ENCODE measurements at places on chromosomes 7 and 10.

DNA sequence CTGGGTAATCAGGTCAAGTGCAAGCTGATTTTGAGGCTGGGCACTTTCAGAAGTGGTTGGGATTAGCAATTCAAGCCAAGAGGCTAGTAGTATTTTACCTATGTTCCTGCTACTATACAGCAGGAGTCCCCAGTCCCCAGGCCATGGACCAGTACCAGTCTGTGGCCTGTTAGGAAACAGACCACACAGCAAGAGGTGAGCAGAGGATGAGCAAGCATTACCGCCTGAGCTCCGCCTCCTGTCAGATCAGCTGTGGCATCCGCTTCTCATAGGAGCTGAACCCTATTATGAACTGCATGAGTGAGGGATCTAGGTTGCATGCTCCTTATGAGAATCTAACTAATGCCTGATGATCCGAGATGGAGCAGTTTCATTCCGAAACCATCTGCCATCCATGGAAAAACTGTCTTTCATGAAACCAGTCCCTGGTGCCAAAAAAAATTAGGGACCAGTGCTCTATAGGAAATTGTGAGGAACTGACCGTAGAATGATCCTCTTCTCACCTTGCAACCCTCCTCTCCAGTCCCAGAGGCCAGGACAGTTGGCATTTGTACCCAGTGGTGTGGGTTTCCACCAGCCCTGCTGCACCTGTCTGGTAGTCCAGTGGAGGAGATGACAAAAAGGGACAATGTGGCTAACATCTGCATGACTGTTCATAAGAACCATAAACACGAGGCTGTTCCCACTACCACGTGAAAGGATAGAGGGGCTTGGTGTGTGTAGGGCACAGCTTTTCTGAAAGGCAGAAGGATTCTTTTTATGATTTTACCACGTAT is 172.5 kb downstream of the KIAA1217 start:
- no peak for DNase-seq

- no peak for DNase-seq
These were observed 83.6 kb upstream of the TMEM106B start for GRCh38 chr7:12127455-12127854.

DNA sequence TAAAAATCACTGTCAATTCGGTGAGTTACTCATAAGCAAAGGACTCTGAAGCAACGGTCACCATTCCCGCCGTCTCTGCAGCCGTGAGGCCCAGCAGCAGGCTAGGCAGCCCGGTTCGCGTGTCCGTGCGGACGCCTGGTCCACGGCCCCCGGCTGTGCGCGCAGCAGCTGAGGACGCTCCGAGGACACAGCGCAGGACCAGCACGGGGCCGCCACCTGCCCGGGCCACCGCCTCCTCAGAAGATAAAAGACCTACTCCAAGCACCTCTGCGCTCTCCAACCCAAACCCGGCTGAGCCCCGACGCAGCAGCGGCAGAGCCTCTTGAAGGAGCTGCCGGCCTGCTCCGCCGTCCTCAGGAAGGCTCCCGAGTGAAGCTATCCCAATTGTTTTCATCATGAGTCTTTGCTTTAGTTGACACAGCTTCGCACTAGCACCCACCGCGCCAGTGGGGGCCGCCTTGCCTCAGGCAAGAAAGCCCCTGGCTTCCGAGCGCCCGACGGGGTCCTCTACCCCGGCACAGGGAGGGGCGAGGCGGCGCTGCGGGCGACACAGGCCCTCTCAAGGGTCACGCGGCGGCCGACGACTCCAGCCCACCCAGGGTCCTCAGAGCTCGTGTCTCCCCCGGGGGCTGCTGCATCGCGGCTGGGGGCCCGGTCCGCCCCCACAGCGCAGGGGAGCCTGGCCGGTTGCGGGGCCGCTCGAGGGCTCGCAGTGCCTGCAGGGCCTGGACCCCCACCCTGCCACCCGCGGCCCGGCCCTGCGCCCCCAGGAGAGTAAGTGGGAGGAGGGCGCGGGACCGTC is 16.9 kb upstream of the GPR146 start:
- peak; percentile 45 for DNase-seq

- DNase-seq, result no peak
These were observed 71.6 kb upstream of the CAMK2B start for GRCh38 chr7:44396931-44397545.

DNA sequence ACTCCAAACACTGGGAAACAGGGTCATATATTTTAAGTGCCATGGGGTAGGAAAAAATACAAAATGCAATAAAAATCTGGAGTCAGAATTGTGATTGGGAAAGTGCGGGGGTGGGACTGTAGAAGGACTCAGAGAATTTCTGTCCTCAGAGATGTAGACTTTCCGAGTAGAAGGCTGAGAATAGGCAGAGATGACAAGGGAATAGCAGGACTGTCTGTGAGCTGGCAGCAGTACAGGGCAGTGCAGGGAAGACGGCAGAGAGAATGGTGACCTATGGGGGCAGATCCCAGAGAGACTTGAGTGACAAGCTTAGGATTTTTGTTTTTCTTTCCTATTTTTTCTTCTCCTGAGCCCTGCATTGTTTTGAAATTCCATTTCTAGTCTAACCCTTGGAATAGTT is 127.6 kb downstream of the SLC16A9 start:
- DNase-seq, result no peak

GRCh38 chr7:84194484-84195271 is at the start of gene SEMA3A:
SEMA3A (minus strand) TSS chr7:84194789; CDS start chr7:84194586, 203 bp downstream.
- DNase-seq, result no peak

DNA sequence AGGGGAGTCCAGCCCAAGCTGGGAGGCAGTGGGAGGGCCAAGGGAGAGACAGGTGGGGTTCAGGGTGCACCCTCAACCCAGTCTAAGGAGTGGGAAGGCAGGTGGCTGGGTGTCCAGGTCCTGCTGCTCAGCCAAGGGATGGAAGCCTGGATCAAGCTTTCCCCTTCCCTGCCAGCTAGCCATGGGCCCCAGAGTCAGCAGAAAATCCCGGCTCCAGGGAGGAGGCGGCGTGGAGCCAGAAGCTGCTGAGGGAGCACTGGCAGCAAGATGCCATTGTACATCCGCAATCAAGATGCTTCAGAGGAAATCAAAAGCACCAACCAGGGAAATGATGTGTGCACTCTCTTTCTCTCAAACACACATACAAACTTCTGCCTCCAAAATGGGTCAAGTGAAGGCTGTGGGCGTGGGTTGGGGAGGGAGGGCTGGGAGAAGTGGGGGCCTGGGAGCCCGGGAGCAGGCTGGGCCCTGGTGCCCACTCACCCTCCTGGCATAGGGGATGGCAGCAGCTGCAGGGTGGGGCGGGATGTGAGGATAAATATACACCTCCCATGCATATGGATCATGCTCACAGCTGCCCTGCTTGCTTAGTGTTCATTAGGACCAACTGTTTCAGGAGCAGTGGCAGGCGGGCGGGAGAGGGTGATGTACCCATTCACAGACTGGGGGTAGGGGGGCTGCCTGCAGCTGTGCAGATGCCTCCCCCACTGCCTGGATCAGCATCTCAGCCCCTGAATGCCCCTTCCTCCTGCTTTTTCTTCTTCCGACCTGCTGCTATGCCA is 24.2 kb downstream of the TRIM8 start:
- DNase-seq, result no peak

GRCh38 chr7:50502947-50503346 is 52.8 kb upstream of the FIGNL1 start:
- DNase-seq, result no peak

GRCh38 chr10:10818082-10818481 is 199.6 kb upstream of the CELF2 start:
- no peak for DNase-seq

DNA sequence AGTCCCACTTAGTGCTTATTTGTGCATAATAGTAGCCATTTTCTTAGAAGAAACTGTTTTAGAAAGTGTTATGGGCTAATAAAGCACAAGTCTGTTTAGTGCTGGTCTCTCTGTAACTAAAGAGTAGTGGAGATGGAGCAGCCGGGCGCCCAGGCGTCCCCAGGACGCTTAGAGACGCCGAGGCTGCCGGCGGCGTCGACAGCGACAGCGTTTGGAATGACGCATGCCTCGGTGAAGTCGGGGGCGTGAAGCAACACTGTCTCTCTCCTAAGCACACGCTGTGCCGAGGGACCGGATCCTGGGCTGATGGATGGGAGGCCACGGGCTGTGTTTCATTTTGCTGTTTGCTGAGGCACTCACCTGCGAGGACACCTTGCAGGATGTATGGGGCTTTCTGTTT is 588.6 kb upstream of the FOXK1 start:
- no peak for DNase-seq

DNA sequence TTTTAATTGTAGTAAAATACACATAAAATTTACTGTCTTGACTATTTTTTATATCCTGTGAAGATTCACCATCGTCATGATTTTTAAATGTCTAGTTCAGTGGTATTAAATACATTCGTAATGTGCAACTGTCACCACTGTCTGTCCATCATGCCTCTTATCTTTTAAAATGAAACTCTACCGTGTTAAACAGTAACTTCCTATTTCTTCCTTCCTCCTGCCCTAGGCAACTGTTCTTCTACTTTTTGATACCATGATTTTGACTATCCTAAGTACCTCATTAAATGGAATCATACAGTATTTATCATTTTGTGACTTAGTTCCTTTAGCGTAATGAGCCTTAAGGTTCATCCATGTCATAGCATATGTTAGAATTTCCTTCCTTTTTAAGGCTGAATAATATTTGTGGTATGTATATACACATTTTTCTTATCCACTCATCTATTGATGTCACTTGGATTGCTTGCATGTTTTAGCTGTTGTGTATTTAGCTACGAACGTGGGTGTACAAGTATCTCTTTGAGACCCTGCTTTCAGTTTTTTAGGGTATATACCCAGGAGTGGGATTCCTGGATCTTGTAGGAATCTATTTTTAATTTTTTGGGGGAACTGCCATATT is 13.5 kb downstream of the SLK start:
- no peak for DNase-seq

- peak; percentile 80 for DNase-seq
These were observed 707 bp upstream of the C1GALT1 start for GRCh38 chr7:7181519-7182155.

DNA sequence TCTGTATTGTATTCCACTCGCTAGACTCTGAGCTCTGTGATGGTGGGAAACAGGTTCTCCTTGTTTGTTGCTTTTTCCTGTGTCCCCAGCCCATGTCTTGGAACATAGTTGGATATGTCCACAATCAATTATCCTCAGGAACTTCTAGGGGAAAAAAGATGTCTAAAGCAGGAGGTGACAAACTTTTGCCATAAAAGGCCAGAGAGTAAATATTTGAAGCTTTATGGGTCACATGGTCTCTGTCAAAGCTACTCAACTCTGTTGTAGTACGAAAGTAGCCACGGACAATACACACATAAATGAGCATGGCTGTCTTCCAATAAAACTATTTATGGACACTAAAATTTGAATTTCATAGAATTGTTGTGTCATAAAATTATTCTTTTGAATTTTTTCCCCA is 220.5 kb downstream of the CHCHD3 start:
- no peak for DNase-seq

DNA sequence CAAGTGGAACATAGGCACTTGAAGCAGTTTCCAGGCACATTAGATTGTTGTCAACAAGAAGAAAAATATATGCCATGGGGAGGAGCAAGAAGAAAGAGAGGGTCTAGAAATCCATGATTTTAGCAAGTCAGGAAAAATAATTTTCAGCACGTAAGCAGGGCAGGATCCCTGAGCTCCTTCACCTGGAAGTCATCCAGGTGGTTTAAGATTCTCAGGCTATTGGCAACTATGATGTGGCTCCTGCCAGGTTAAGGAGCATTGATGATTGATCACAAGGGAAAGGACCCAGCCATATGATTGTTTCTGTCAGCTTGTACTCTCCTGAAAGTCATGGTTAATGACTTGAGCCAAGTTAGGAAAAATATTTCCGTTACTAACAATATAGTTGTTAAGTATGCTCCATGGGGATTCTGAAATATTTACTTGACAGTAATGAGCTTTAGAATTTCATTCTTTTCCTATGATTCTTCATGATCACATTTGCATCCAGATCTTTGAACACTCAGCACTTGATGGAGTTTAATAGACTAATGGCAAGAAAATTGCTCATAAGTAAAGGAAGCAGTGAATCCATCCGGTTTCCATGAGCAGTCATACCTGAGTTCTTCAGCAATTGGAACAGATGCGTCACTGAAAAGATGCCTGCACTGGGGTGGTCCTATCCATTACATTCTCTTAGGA is 209.1 kb downstream of the BICC1 start:
- no peak for DNase-seq

GRCh38 chr7:112735261-112735660 is 54.9 kb downstream of the TMEM168 start:
- no peak for DNase-seq

GRCh38 chr10:60916025-60916424 is 28.0 kb downstream of the RHOBTB1 start:
- no peak for DNase-seq

GRCh38 chr7:96401200-96401599 is 79.3 kb upstream of the SLC25A13 start:
- DNase-seq, result no peak

DNA sequence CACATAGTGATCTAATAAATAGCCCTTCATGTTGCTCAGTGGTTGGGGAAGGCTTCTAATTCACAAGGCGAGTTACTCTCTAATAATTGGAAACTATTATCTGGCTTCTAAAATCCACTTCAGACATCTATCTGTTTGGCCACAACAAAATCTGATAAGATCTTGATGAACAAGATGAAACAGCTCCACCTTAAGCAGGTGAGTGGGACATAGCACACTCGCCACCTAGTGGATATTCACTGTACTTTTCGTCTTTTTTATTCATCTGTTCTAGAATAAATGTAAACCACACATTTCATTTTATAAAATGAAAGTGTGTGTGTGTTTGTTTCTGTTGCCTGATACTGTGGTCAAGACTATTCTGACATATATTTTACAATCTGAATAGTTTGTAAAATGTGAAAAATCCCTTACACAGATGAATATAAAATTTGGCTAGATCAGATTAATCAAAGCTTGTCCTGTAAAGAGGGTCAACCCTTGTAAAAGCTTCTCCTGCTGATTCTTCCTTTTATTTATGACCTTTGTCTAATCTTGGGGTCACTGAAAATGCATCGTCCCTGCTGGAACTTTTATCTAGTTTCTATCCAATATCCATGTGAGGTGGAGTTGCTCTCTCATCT is 26.5 kb upstream of the CNTNAP2 start:
- peak; percentile 71 for DNase-seq

GRCh38 chr10:8338177-8338766 is 283.8 kb downstream of the GATA3 start:
- DNase-seq, result no peak

DNA sequence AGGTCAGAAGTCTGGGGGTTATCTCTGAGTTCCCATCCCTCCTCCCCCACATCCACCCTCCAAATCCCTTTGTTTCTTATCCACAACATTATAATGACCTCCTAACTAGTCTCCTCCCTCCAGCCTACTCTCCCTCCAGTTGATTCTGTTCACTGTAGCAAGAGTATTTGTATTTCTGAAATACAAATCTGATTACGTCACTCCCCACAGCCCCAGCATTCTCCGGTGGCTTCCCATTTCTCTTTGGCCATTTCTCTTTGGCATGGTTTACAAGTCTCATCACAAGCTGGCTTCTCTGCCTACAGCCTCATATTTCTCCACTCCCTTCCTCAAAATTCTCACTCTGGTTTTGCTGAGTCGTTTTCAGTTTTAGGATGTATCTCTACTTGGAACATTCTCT is 24.6 kb upstream of the MRPS33 start:
- no peak for DNase-seq

Measured in RKO (cell line).